ENCODE measurements at places on chromosomes 7 and 10.
A peak's percentile ranks its signal among the peaks of the same experiment; 100 is the strongest.

GRCh38 chr10:132532749-132533560, 4.6 kb upstream of the INPP5A start:
- DNase-seq, result no peak

DNA sequence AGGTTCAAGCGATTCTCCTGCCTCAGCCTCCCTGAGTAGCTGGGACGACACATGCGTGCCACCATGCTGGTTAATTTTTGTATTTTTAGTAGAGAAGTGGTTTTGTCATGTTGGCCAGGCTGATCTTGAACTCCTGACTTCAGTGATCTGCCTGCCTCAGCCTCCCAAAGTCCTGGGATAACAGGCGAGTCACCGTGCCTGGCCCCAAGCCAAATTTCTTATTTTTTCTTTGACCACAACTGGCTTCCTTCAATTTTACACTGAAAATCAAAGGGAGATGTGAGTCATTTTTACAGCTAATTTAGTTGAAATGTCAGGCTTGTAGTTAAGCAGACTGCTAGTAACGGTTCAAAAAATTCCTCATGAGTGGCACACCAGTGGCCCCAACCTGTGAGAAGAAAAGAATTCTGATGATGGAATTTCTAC, 7.8 kb downstream of the RNF216 start:
- no peak for DNase-seq

DNA sequence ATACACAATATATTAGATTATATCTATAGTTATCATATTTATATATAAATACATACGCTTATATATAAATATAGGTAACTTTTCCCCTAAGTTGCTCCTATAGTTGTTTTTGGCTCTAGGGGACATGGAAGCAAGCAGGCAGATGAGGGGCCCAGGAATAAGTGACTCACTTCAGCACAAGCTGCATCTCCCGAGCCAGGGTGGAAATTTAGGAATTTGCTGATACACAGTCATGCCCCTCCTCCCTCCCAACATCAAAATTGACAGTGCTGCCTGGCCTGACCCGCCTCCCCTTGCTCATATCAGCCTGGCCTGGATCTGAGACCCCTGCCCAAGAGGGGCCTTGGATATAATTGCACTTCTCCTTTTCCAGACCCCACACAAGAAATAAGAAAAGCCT, 33.8 kb downstream of the MKI67 start:
- no peak for DNase-seq

GRCh38 chr10:29522061-29522855, 112.5 kb downstream of the SVIL start:
- DNase-seq, result no peak

DNA sequence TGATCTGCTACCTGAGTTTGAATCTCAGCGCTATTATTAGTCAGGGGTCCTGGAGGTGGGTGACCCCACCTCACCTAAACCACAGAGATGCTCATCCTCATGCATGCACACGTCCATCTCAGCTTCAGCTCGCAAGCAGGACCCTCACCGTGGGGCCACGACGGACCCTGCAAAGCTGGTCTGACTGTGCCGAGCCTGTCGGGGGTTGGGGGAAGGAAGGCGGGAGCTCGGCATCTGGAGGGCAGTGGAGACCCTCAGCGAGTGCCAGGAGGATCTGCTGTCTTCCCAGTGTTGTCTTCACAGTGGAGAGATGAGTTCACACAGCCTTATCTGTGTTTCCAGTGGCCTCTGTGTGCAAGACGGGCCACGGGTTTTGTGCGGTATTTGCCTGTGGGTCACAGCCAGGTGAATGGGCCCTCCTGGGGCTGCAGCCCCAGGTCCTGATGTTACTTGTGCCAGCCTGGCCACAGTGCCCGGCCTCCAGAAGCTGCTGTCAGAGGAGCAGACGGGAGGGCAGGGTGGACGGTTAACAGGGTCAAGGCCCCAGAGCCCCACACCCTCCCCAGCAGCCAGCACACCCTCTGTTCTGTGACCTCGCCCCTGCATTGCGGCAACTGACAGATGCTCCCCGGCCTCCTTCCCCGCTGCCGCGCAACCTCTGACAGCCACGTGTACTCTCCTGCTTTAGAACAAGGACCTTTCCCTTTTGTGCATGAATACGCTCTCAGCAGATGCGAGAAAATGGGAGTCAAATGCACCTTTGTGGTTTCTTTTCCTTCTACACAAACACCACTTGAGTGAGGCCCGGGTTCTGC, 528.8 kb downstream of the DNAJB6 start:
- DNase-seq, result no peak

DNA sequence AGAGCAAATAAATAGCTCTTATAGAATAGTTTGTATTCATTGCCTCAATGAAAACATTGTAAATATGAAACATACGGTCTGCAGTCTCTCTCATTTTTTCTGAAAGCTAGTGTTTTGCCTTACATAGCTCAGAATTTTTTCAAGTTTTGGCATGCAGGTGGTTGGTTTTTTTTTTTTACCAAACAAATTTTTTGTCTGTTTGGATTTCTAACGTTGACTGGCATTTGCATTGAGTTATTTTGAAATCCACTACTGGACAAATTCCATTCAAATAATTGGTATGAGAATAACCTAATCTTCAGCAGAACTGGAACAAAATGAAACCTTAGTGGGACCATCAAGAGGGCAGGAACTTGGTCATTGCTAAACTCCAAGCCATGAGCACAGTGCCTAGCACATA, 107.6 kb upstream of the SAMD8 start:
- no peak for DNase-seq

DNA sequence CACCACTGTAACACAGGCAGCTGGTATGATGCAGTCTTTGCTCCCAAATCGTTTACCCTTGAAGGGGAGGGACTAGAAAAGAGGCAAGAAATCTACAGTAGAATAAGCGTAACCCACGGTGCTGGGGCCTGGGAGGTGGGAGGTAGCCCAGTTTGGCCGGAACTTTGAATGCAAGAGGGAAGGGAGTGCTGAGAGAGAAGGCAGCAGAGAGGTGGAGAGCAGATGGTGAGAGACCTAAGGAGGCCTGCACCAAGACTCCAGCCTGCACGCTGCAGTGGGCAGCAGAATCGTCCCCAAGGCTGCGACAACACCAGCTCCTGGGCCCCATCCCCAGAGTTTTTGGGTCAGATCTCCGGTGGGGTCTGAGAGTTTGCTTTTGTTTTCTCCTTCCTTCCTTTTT, 547.5 kb downstream of the GALNT17 start:
- no peak for DNase-seq

- DNase-seq, result peak; percentile 15
Measured at GRCh38 chr10:30059209-30060107, at the start of gene JCAD. Gene JCAD (minus strand): TSS chr10:30059586. CDS start chr10:30047812, 11,774 bp downstream.

DNA sequence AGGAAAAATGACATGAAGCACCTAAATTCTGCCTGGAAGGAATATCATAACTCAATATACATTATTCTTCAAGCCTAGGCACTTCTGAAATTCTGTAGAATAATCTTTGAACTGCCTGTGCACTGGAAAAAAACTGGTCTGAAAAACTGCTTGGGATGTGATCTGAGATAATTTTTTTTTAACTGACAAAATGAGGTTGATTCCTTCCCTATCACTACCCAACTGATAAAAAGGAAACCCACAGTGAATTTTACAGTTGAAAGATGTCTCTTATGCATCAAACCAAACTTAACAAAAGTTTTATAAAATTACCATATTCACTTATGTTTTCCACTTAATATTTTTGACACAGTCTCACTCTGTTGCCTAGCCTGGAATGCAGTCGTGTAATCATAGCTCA, 67.2 kb upstream of the FAM133B start:
- DNase-seq, result no peak

- DNase-seq, result no peak
Measured at GRCh38 chr10:12842310-12842709, 159.2 kb downstream of the CCDC3 start.

DNA sequence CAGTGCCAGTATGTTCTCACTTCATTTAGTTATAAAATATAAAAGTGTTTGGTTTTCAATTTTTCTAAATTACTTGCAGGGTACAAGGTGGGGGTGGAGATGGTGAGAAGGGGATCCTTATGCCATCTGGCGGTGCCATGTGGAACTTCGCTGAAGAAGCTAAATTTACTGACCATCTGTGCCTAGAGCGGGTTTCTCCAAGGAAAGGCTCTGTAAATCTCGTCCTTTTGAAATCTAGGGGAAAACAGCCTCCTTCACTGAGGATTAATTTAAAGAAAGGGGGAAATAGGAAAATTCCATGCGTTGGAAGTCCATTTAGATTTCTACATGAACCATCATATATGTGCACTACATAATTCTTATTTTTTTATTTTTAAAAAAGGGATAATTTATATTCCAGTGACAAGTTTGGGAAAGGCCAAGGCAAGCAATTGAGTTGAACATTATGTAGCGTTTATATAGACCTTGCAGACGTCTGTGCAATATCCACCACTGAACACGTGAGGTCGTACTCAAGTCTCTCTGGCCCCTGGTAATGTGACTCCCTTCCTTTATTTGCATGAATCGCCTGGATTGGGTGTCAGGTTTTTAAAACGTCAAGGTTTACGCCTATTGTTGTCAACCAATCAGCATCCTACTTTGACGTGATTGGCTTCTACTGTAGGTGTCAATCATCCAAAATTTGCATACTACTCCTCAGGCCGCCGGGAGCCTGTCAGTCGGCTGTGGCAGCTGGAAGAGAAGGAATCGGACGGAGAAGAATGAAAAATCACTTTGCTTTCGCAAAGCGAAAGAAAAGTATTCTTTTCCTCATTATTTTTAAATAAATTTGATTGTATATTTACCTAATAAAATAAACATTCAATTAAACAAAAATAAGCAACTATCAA, 297.1 kb upstream of the NFE2L3 start:
- no peak for DNase-seq

- no peak for DNase-seq
Measured at GRCh38 chr10:90136731-90137316, 435.4 kb downstream of the KIF20B start.

GRCh38 chr10:121668314-121669027, 70.2 kb upstream of the FGFR2 start:
- DNase-seq, result no peak

DNA sequence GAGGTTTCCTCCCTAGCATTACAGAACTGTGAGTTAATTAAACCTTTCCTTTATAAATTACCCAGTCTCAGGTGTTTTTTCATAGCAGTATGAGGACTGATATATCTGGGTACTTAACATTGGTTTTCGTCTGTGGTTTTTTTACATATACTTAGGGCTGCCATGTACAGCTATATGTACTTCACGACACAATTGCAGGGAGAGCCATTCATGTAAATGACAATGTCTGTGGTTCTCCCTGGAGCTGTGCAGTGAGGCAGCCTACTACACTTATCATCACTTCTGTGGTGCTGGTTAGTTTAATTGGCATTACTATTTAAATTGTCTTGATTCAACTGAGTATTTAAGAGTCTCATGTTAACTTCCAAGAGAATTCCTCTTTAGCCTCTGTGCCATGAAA, 40.7 kb downstream of the AVL9 start:
- DNase-seq, result no peak

- no peak for DNase-seq
Measured at GRCh38 chr7:149013876-149014275, 14.4 kb downstream of the PDIA4 start.

- no peak for DNase-seq
Measured at GRCh38 chr10:117240621-117241529, at the start of gene SLC18A2. Gene SLC18A2 (plus strand): TSS chr10:117241114. CDS start chr10:117241694, 580 bp downstream.

DNA sequence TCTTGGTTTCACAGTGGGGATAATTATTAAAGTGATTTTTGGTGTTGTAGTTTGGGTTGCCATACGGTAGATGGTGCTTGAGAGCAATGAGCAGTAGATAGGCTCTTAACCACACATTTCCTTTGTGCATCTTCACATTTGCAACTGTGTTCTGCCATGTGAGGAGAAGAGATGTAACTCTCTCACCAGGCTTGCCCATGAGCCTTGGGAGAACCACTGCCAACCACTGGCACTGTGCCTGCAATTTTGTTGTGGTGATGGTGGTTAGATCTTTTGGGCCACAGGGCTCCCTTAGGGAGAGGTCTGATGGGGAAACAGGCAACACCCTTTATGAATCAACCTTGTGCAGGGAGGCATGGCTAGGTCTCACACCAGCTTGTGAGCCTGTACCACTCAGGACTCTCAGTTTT, 204.3 kb downstream of the CCDC7 start:
- peak; percentile 0 for DNase-seq

GRCh38 chr10:67923551-67923950, 39.1 kb downstream of the SIRT1 start:
- DNase-seq, result no peak

GRCh38 chr7:116707289-116707688, 35.3 kb downstream of the MET start:
- no peak for DNase-seq

GRCh38 chr10:28201410-28202400, 101.2 kb downstream of the MPP7 start:
- no peak for DNase-seq

DNA sequence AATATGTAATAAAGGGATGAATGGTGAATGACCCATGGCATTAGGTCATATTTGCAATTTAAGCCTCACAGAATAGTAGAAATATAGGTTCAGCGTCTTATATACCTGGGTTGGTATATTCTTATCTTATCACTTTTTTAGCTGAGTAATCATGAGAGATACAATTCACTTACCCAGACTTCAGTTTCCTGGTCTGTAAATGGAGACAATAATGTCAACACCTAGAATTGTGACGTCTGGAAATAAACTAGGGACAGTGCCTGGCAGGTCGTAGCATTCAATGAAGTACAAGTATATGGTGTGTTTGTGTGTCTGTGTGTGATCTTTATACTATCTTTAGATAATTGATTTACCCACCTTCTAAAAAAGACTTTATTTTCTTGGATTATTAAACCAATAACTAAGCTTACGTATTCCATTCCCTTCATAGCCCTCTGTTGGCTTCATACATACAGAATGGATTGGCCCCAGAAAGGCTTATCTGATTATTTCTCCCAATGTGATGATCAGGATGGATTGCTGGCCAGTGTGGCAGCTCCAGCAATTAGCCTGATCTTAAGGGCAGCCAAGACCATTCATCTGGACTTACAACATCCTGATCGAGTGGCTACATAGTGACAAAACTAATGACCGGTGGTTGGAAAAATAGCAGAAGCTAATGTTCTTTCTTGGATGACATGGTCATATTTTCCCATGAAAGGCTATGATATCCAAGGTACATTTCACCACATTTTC, 121.2 kb upstream of the NPVF start:
- no peak for DNase-seq

DNA sequence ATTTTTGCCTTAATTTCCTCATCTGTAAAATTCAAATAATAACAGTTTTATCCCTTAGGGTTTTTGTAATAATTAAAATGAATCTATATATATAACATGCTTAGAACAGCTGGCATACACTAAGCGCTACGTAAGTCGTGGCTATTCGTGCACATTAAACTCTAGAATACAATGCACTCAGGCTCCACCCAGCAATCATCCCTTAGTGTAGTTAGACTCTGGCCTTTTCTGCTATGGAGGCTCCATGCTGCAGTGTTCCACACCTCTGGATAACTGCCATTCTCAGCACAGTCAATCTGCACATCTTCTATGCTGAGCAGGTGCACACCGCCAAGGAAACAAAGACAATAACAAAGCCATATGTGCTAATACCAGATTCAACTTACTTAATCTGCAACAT, 92.9 kb downstream of the IPMK start:
- no peak for DNase-seq

- no peak for DNase-seq
Measured at GRCh38 chr10:109968953-109969759, 38.6 kb upstream of the ADD3 start.

GRCh38 chr10:75437693-75438092, 6.3 kb downstream of the LRMDA start:
- DNase-seq, result no peak
